ENCODE measurements at places on chromosomes 6 and 20.

DNA sequence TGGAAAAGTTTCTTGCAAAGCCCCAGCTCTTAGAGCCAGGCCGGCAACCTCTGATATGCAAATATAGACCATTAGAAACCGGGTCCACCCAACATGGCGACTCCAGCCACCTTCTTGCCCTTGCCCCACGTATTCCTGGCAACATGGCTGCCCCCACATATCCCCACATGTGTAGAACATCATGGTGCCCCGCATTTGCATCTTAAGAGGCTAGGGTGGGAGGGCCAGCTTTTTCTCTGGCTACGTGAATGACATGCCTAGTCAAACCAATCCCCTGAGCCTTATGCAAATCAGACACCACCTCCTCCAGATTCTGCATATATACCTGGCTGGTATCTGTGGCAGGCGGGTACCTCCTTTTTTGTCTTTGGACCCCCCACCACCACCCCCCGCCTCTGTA is 106.1 kb upstream of the PTPRT start:
- DNase-seq, result no peak

- no peak for DNase-seq
These were observed 10.0 kb upstream of the MOXD1 start for GRCh38 chr6:132411296-132411695.

DNA sequence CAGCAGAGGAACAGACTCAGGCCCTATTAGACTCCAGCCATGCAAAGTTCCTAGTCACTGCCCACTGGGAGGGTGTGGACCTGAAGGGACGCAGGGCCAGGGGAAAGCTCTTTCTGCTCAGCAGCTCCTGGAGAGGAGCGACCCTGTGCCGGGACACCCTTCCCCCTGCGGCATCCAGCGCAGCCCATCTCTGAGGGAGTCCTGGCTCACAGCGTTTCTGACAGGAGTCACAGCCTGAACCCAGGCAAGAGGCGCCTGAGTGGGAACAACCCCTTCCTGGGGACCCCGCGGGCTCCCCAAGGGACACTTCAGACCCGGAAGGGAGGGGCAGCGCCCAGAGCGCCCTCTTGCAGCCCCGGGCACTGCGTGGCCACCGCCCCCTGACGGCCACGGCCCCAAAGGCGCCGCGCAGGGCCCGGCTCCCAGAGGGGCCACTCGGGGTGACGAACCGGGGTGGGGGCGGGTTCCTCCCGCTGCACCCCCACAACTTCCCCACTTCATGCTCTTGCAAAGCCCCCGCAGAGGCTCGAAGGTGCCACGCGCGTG is 862 bp downstream of the UCKL1 start:
- DNase-seq, result no peak

GRCh38 chr20:63086421-63087235 is 79.9 kb upstream of the BHLHE23 start:
- DNase-seq, result no peak

- DNase-seq, result no peak
These were observed 106.1 kb upstream of the AGPAT4 start for GRCh38 chr6:161379834-161380582.

DNA sequence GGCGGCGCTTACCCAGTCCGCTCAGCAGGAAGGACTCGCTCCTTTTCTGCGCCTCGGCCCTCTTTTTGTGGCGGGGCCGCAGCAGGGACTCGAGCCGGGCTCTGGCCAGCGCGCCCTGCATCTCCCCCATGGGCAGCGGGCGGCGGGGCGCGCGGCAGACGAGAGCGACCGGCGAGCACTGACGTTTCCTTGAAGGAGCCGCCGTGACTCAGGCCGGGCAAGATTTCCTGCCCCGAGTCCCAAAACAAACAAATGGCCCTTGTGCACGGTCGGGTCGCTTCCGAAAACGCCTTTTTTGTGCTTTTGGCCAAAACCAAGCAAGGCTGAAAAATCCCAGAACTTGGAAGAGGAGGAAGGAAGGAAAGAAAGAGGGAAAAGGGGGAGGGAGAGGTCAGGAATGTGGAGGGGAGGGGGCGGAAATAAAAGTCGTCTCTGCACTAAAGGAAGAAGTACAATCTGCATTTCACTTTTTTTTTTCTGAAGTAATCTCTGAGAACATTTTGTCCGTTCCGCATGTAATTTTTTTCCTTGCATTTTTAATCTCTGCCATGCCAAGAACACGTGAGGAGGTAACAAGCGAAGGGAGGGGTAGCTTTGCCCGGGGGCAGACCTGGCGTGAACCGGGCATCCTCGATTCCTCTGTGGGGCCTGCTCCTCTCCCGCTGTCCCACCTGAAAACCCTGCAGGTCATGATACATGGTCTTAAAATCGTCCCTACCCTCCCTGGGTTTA is 123.3 kb upstream of the SLC2A12 start:
- DNase-seq, result no peak

- no peak for DNase-seq
These were observed 1.4 kb downstream of the GFOD1 start for GRCh38 chr6:13485923-13486562.

GRCh38 chr20:3828798-3829197 is 8.5 kb downstream of the AP5S1 start:
- no peak for DNase-seq

- DNase-seq, result no peak
These were observed 53.2 kb downstream of the IRF4 start for GRCh38 chr6:444653-445275.

GRCh38 chr6:36839749-36840431 is 646 bp upstream of the CPNE5 start:
- DNase-seq, result no peak

GRCh38 chr6:143498428-143498827 is 13.1 kb downstream of the FUCA2 start:
- no peak for DNase-seq

DNA sequence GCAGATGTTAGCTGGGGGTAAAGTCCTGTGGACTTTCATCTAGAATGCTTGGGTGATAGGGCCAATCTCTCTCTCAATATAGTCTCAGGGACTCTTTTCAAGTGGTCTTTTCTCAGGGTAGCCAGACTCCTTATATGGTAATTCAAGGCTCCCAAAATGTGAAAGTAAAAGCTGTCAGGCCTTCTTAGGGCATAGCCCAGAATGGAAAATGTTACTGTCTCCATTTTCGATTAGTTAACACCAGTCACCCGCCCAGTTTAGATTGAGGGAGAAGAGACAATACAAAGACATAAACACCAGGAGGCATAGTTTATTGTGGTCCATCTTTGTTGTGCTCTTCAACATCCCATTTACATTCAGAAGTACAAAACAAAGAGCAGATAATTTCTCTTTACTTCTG is 295.8 kb downstream of the EPHA7 start:
- no peak for DNase-seq

DNA sequence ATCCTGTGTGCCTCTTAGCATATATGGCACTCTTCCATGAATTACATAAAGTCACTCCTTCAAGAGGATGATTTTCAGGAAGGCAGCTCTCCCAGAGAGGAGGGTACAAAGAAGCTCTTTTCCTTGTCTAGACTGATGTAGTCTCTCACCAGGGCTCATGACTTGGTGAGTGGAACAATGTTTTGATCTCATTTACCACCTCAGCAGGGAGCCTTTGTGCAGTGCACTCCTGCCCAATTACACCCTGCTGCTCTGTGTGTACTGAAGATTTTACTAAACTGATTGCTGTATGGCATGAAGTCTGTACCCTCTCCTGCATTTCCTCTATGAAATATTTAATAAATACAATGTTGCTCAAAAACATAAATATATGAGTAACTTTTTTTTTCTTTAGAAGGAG is 598.3 kb upstream of the HS3ST5 start:
- no peak for DNase-seq

DNA sequence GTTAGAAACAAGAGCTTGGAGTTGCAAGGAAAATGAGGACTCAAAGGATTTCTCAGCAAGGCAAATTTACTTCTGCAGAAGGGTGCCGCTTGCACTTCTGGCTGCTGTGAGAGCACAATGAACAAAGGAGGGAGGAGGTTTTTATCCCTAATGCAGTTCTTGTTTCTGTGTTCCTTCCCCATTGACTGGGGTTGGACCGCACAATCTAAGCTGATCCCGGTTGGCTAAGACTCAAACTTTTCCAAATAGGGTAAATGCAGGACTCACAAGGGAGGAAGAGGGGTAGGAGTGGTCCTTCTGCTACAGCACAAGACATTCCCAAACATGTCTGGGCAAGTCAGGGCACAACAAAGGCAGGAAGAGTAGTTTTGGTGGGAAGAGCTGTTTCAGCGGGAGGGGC is 249.6 kb upstream of the MOCS1 start:
- no peak for DNase-seq

GRCh38 chr6:139923964-139924475 is 549.6 kb upstream of the CITED2 start:
- DNase-seq, result no peak

DNA sequence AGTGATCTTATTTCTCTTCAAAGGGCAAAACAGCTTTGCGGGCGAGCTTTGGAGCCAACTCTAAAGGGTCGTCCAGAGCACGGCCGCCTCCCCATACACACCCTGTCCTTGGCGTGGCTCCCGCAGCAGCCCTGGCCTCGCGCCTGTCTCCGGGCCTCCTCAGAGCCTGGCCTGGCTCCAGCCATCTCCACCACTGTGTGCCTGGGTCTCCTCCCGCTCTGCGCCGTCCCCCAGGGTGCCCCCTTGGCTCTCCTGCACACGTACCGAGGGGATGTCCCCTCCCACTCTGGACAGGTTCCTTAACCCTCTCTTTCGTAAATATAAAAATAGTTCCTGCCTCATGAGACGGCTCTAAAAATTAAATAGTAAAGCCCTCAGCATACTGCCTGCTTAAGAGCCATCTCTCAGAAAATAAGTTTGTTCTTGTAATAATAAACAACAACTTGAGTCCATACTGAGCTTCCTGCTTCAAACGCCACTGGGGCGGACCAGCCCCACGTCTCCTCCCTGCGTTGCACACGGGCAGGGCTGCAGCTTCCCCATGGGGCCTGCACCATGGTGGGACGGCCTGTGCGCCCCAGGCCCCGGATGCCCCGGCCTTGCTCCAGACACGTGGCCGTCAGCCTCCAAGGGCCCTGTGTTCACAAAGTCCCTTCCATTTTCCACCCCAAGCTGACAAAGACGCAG is 226.2 kb downstream of the TTLL2 start:
- DNase-seq, result no peak

DNA sequence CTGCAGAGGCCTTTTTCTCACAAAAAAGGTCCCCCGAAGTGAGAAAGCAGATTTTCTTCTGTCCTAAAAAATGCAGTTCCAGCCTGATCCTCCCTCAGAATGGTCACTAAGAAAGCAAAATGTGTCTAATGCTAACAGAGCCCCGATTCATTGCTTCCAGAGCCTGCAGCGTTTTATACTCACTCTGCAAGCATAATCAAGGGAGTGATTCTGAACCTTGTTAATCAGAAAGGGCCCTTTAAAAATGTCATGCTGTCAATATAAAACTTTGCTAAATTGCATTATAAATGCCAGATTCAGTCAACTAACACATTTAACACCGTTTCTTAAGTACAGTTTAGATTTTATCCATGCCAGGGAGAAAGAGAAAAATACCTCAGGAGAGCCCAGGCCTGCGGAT is 202.8 kb downstream of the CD83 start:
- DNase-seq, result no peak

DNA sequence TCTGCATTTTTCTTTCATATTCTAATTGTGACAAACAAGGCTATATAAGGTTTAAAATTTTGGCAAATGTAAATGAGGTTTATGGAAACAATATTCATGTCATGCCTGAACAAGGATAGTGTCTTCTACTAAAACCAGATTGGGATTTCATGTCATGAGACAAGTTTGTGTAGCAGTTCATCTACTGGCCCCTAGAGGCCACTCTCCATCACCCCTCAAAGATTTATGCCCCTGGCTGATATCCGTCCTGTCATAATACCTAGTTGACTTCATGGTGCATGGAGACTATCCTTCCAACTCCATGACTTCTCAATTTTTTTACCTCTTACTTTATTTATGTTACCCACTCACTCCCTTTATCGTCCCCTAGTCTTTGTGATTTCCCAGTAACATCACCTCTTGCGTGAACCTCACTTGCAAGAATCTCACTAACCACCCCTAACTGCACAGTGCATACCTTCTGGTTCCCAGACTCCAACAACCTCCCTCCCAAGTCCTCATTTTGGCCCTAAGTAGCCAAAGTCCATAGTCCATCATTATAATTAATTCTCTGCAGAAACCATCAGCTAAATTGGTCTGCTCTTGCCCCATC is 179.8 kb downstream of the TASP1 start:
- no peak for DNase-seq

DNA sequence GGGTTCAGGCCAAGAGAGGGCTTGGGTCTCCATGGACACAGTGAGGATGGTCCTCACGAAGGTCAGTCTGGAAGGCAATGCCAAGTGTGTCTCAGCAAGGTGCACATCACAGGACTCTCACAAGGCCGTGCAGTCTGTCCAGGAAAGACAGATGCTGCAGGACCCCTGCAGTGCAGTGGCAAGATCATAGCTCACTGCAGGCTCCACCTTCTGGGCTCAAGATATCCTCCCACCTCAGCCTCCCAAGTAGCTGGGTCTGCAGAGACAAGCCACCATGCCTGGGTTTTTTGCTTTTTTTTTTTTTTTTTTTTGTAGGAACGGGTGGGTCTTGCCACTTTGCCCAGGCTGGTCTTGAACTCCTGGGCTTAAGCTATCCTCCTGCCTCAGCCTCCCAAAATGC is 26.4 kb downstream of the ZMYND8 start:
- no peak for DNase-seq

GRCh38 chr6:131724114-131724513 is 13.3 kb upstream of the CTAGE9 start:
- no peak for DNase-seq

- DNase-seq, result no peak
These were observed 9.1 kb downstream of the PI16 start for GRCh38 chr6:36963451-36964290.

GRCh38 chr6:162963861-162964260 is 236.1 kb downstream of the PACRG start:
- DNase-seq, result no peak

- DNase-seq, result no peak
These were observed 61.1 kb downstream of the FAM217A start for GRCh38 chr6:4017834-4018170.

DNA sequence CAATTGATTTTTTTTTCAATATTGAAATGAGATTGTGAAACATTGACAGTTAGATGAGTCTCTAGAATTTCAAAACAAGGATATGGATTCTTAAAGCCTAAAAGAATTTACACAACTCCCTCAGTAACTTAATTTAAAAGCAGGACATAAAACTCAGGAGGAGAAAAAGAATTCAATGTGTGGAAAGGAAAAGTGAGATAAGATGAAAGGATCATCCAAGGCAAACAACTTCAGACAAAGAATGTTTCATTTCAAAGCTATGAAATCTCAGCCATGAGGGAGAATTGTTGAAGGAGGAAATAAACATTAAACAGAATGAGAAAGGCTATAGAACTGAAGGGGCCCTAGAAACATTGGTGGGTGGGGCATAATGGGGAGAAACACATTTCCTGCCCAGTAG is 191.7 kb upstream of the NOX3 start:
- no peak for DNase-seq

GRCh38 chr20:61897401-61898295 is 168.0 kb downstream of the TAF4 start:
- DNase-seq, result no peak

- DNase-seq, result no peak
These were observed 237.5 kb upstream of the RSPO3 start for GRCh38 chr6:126880964-126881363.

GRCh38 chr6:132298344-132298949 is 102.8 kb downstream of the MOXD1 start:
- no peak for DNase-seq

Data from stimulated activated CD8-positive, alpha-beta memory T cell treated with anti-CD3 and anti-CD28 coated beads, Interleukin-4, amount 100 ng/mL, for 4 hours (primary cell).